ENCODE measurements at places on chromosomes 13 and 19. TPM values are rescaled to one million over a fixed set of nuclear protein-coding genes. Genes with fewer than 3 reads are reported as not detected.

ZNF414 gene
- total RNA-seq = 46.8 TPM

POSTN gene
- not detected for total RNA-seq

BRSK1 gene
- total RNA-seq = 6.8 TPM

GRCh38 chr19:51320280-51320657 is 8.8 kb downstream of the IGLON5 start:
- no peak overlapping the region for H3K4me3 ChIP-seq
- no peak for DNase-seq
- no peak overlapping the region for H3K27ac ChIP-seq
- H3K27me3 ChIP-seq = peaks cover 14% of the 10 kb centered on the region
- no peaks in the 10 kb centered on the region for H3K36me3 ChIP-seq

DNA sequence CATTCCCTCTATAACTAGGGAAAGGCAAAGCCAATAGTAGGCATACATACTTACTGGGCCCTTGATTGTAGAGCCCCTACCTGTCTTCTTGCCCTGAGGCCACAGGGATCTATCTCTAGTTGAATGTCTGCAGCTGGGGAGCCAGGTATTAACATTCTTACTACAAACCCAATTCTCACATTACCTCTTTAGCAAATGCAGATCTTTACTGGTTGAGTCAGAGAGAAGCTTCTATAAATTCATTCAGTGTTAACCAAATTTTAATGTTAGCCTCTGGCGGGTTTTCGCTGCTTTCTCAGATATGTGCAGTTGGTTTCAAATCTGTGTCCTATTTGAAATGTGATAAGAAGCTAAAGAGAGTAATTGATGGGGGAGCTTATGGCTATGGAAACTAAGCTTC is 43.2 kb downstream of the SERTM1 start:
- H3K27ac ChIP-seq = no peak overlapping the region
- H3K4me3 ChIP-seq = no peak overlapping the region
- peaks cover 13% of the 10 kb centered on the region for H3K27me3 ChIP-seq
- no peaks in the 10 kb centered on the region for H3K4me1 ChIP-seq

DNA sequence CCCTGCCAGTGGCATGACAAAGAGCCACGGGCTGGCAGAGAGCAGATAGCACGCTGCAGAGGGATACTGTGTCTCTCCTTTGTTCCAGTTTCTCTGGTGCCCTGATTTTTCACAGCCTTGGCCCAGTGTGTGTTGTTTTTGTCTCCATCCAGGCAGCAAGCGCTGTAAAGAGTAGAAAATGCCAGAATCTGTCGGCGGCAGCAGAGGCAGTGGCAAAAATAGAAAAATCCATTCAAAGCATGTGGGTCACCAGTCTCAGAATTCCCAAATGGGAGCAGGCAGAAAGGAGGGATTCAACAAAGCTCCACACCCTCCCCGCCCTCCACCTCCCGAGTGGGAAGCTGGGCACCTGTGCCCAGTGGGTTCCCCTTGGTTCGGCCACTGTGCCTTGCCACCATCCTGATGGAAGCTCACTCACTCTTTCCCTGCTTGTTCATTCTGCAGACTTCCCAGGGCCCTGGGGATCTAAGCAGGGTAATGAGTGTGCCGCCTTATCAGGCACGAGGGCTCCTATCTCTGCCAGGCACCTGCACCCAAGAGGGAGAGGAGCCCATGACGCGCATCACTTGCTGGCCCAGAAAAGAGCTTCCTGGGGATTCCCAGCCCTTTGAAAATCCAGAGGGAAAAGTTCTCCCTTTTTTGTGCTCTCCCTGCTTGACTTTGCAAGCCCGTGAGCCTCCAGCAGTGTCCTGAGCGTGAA is 416.9 kb downstream of the IRS2 start:
- H3K4me1 ChIP-seq = no peaks in the 10 kb centered on the region
- H3K4me3 ChIP-seq = no peak overlapping the region
- no peak for DNase-seq
- H3K27me3 ChIP-seq = no peaks in the 10 kb centered on the region

DNA sequence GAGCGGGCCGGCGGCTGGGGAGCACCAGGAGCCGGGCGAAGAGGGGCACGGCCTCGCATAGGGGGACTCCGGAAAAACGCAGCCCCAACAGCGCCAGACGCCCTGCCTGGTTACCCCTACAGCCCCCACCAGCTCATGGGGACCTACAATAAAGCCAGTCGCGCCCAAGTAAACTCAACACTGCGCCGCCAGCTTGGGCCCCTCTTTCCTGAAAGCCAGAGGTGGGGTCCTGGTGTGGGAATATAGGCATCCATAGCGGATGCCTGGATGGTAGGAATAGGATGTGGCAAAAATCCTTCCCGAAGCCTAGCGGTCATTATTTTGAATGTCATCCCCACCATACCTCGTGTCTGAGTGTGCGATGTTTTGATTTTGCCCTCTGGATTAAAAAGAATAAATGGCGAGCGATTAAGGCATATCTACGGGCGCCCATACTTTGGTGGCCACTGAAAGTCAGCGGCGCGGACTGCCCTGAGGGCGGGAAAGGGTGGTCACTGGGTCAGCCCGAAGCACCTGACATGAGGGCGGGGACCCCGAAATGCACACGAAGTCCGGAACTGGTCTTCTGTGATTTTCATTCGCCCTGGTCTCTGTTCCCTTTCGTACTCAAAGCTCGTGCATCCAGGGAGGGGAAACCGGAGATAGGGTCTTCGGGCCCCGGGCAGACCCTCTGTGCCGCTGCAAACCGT is at the start of the genes NHLRC3 and PROSER1:
NHLRC3 (plus strand) TSS at position 577 of the 689 bp plus-strand sequence. CDS start 184 bp downstream, outside the sequence.
PROSER1 (minus strand) TSS at position 210 of the 689 bp plus-strand sequence. CDS start 847 bp downstream, outside the sequence.
- H3K27me3 ChIP-seq = no peaks in the 10 kb centered on the region
- peak; percentile 82 for DNase-seq
- peaks cover 55% of the 10 kb centered on the region for H3K4me1 ChIP-seq
- peak within 1 kb of the TSS; percentile 89 for H3K4me3 ChIP-seq

- H3K4me3 ChIP-seq = no peak overlapping the region
- no peaks in the 10 kb centered on the region for H3K27me3 ChIP-seq
- H3K4me1 ChIP-seq = no peaks in the 10 kb centered on the region
- no peaks in the 10 kb centered on the region for H3K36me3 ChIP-seq
- no peak overlapping the region for H3K27ac ChIP-seq
These were observed 31.3 kb upstream of the FOXO1 start for GRCh38 chr13:40697711-40698110.

- no peak overlapping the region for H3K4me3 ChIP-seq
- DNase-seq = no peak
- no peaks in the 10 kb centered on the region for H3K4me1 ChIP-seq
- H3K27ac ChIP-seq = no peak overlapping the region
These were observed 22.0 kb downstream of the ITGBL1 start for GRCh38 chr13:101474419-101474957.

DNA sequence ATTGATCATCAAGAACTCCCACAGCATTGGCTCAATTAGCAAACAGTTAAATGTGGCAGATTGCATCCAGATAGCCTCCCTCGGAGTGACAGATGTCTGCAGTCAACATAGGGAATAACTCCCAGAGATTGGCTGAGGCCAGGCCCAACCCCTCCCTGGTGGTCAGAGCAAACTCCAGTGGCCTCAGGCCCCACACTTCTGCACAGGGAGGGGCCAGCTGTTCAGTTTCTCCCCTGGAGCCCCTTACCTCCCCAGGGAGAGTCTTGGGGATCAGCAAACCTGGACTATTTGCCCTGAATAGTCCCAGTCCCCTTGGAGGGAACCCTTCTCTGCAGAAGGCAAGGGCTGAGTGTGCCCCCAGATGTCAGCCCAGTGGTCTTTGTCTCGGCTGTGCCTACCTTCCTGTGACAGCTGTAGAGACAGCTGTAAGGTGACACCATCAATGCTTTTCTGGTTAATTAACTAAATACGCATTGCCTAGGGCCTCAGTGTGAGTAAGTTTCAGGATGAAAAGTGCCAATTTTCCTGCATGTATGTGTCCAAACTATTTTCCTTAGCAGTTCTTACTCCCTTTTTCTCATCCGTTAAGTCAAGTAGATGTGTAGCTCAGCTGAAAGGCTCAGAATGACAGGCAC is 102.7 kb upstream of the UQCRFS1 start:
- no peak overlapping the region for H3K4me3 ChIP-seq
- no peak overlapping the region for H3K27ac ChIP-seq
- no peaks in the 10 kb centered on the region for H3K4me1 ChIP-seq
- no peaks in the 10 kb centered on the region for H3K27me3 ChIP-seq
- H3K36me3 ChIP-seq = no peaks in the 10 kb centered on the region
- no peak for DNase-seq

GRCh38 chr19:756236-756635 is 5.3 kb downstream of the MISP start:
- H3K27ac ChIP-seq = no peak overlapping the region
- no peaks in the 10 kb centered on the region for H3K27me3 ChIP-seq
- peaks cover 3% of the 10 kb centered on the region for H3K36me3 ChIP-seq
- H3K4me1 ChIP-seq = no peaks in the 10 kb centered on the region
- H3K4me3 ChIP-seq = no peak overlapping the region

Data from activated CD4-positive, alpha-beta T cell treated with anti-CD3 and anti-CD28 coated beads, Interleukin-2, amount 10 ng/mL, durations not matched to agents 7 days and 5 days (primary cell).